ENCODE measurements at places on chromosomes 5 and 9.
A peak's percentile ranks its signal among the peaks of the same experiment; 100 is the strongest.

GRCh38 chr9:120358877-120359276, 221.1 kb downstream of the CDK5RAP2 start:
- DNase-seq: no peak

GRCh38 chr5:22908129-22908528, 55.0 kb upstream of the CDH12 start:
- no peak for DNase-seq

DNA sequence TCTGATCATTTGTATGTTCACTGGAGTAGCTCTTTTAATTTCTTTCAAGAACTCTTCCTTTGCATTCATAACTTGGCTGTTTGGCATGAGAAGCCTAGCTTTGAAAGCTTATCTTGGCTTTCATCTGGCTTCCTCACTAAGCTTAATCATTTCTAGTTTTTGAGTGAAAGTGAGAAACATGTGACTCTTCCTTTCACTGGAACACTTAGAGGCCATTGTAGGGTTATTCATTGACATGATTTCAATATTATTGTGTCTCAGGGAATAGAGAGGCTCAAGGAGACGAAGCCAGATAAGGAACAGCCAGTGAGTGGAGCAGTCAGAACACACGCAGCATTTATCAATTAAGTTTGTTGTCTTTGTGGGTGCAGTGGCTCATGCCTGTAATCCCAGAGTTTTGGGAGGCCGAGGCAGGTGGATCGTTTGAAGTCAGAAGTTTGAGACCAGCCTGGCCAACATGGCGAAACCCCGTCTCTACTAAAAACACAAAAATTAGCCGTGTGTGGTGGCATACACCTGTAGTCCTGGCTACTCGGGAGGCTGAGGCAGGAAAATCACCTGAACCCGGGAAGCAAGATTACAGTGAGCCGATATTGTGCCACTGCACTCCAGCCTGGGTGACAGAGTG, 98.3 kb downstream of the UGCG start:
- DNase-seq: peak; percentile 55

DNA sequence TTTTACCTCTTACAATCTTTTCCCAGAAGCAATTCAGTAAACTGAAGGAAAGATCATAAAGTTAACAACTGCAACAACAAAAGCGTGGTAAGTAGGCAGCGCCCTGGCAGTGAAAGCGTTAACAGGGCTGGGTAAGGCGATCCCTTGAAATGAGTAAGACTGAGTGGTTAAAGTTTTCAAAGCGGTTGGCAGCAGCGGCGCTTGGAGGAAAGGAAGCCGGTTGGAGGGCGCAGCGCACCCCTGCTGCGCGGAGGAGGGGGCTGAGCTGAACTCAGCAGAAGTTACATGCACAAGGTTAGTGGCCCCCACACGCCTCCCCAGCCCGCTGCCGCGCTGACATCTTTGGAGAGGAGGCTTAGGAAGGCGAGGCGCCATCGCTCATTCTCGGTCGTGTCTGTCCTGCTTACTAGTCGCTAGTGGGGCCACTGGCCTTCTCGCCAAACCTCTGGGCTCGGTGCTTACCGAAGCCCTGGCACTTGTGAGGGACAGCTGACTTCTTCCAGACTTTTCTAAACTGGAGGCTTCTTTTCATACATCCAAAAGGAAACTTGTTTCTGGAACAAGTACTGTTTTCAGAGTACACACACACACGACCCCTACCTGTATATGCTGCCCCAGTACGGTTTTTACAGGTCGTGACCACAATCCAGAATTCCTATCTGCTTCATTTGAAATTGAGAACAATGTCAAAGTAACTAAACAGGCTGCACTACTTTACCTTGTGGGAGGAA, at the start of gene SH3RF2:
Gene SH3RF2 (plus strand): TSS at position 178 of the 731 bp plus-strand sequence. CDS start 1,351 bp downstream, outside the sequence.
- DNase-seq: no peak

- DNase-seq: no peak
Observed at GRCh38 chr5:66248874-66249273, 104.8 kb downstream of the SREK1 start.

DNA sequence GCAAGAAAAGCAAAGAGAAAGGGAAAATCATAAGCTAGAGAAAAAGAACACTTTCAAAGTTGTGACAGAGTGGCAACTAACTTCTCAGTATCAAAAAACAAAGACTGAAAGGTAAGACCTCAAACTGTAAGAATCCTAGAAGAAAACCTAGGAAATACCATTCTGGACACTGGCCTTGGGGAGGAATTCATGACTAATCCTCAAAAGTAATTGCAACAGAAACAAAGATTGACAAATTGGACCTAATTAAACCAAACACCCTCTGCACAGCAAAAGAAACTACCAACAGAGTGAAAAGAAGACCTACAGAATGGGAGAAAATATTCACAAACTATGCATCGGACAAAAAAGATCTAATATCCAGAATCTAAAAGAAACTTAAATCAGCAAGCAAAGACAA, 79.1 kb downstream of the FEM1C start:
- no peak for DNase-seq

- peak; percentile 76 for DNase-seq
Observed at GRCh38 chr9:115939065-115939765, 214.4 kb upstream of the PAPPA start.

- peak; percentile 38 for DNase-seq
Observed at GRCh38 chr9:94002316-94003140, 47.4 kb upstream of the BARX1 start.

DNA sequence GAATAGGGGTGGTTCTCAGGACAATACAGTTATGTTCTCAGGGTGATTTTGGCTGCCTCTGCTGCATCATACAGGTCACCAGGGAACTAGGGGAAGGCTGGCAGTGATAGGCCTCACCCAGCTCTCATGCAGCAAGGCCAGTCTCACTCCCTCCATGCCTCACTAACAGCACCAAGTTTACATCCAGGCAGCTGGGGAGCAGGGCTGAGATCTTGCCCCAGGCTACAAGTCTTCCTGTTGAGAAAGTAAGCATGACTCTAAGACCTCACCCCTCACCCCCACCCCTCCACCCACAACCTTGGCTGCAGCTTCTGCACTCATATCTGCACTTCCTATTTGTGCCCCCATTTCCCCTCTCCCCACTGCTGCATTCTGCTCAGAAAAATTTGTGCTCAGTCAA, 481.2 kb downstream of the ACTL7B start:
- DNase-seq: peak; percentile 17

DNA sequence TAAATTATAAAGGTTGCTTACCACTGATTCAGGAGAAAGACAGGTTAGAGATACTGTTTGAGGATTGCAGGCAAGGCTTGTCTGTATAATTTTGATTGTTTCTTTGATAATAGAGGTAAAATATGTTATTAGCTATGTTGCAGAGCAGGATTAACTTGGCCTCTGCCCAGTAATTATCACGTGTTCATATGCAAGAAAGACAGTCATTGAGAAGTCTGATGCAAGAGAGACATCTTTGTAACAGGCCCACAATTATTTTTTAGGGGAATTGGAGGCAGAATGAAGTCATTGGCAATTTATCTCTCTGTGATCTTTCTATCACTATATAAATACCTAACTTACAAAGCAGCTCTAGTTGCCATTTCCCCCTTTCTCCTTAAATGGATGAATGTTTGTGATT, 46.0 kb downstream of the SLC44A1 start:
- peak; percentile 65 for DNase-seq

GRCh38 chr5:41416336-41416735, 94.1 kb downstream of the PLCXD3 start:
- no peak for DNase-seq

DNA sequence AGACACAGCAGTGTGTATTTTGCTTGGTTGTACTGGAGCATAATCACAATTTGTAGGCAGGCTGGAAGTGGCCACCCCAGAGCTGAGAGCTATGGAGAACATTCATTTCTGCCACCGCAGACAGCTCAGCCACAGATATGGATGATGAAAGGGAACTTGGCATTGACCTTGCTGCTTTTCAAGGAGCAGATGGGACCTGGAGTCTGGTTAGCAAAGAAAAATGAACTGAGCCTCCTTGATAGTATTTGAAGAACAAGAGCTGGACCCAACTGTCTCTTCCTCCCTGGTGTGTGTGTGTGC, 395.2 kb upstream of the ZNF462 start:
- no peak for DNase-seq

DNA sequence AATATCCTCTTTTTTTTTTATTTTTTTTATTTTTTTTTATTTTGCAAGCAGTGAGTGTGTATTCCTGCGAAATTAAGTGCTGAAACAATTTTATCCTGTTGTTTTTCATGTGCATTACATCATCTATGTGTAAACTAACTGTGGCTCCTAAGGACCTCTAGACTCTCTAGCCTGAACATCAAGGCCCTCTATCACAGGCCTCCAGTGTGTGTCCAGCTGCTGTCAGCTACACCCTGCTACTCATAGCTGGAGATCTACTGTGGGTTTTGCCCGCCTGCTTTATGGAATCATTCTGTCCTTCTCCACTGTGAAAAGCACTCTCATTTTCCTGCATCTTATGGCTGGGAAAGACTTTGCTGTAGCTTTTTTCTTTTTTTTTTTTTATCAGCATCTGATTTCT, 157.8 kb downstream of the KCTD16 start:
- DNase-seq: no peak

Measured in foreskin melanocyte (primary cell).